SK-N-SH treated with all-trans-retinoic acid at 6 μM for 48 hours (cell line): ENCODE measurements at places on chromosomes 3 and 15.
A peak's percentile ranks its signal among the peaks of the same experiment; 100 is the strongest.

GRCh38 chr15:75008629-75009326 is 13.4 kb downstream of the SCAMP5 start:
- ATAC-seq: no peak

- ATAC-seq: no peak
Measured at GRCh38 chr3:127449486-127450212, 140.9 kb downstream of the TPRA1 start.

DNA sequence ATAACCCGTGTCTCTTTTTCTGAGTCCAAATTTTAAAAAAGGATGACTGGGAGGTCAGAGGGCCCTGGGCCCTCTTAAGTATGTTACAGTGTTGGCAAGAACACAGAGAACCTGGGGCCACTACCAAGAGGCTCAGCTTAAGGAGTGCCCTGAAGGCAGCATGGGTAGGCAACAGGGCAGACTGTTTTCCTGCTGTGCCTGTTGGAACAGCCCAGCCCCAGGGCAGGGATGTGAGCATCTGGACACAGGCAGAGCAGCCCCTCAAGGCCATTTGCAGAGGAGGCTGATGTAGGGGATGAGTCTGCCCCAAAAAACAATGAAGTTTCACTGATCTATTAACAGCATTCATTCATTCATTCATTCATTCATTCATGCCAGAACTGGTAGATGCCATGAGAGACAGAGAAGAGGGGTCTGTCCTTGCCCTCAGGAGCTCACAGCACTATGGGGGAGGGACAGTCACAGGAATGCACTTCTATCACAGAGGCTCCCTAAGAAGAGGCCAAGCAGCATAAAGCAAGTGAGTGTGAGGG is 2.2 kb upstream of the LTF start:
- ATAC-seq: no peak

DNA sequence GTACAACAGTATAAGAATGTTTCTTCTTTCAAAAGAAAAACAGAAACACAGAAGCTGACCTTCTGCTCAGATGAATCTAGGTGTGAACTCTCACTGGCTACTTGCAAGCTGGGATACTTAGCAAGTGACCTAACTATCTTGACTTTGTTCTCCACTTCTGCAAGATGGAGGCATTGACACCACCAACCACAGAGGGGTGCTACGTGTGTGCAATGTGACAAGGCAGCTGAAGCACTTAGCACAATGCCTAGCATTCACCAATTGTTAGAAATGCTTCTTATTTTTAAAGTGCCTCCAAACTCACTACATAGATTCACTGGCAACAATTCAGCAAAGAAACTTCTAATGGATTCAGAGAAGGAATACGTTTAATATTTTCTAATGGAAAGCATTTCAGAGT is 331.4 kb upstream of the WNT5A start:
- ATAC-seq: peak; percentile 42; the same call in 1 of the 3 replicates

DNA sequence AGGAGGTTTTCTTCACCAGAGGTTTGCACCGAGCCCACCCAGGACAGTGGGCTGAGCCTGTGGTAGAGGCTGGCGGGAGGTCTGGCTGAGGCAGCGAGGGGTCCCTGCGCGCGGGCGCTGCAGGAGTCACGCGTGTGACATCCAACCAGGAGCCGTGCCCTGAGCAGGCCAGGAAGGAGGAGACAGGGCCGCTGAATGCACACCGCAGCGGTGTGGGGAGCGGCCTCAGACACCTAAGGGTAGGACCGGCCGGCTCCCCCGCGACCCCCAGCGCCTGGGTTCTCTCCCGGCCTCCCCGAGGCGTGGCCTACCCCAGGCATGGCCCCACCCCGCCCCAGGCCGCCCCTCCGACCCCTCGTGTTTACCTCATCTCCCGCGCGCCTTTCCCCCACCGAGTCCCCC is 412 bp downstream of the SLC41A3 start:
- ATAC-seq: peak; percentile 87

DNA sequence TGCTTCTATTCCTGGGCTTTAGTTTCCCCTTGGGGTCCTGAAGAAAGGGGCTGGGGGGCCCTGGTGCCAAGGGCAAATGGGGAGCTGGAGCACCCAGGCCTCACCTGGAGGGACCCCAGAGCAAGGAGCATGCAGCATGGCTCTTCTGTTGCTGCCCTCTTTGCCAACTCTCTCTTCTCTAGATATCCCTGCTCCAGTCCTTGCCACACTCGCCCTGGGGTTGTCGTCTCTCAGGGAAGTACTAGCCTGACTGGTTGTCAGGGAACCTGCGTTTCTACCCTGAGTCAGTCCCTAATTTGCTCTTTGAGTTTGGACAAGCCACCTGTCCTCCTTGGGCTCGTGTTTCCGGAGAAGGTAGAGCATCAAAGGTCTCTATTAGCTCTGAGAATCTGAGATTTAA is 63.7 kb upstream of the UBE2Q2 start:
- ATAC-seq: no peak

- no peak for ATAC-seq
Measured at GRCh38 chr3:96083610-96084009, 730.8 kb upstream of the EPHA6 start.

DNA sequence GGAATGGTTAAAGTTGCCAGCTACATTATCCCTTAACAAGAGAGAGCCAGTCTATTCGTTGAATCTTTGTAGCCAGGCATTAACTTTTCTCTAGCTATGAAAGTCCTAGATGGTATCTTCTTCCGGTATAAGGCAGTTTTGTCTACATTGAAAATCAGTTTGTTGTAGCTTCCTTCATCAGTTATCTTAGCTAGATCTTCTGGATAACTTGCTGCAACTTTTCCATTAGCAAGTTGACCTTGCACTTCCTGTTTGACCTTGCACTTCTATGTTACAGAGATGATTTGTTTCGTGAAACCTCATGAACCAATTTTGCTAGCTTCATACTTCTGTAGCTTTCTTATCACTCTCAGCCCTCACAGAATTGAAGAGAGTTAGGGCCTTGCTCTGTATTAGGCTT is 24.1 kb downstream of the TOPAZ1 start:
- no peak for ATAC-seq

DNA sequence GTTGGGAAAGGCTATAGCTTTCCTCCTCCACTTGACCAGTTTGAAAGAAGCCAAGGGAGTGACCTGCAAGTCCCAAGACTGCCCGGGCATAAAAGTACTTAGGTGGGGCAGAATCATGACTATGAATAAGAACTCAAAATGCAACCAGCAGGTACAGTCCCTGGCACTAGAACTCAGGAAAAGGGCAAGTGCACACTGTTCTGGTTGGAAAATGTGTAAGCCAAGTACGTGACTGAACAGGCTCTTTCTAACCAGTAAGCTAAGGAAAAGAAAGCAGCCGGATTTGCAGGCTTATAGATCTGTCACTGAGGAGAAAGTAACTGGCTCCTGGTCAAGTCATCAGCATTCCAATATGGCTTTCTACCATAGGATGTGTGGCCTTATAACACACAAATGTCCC is 101.2 kb upstream of the SLC4A7 start:
- no peak for ATAC-seq

DNA sequence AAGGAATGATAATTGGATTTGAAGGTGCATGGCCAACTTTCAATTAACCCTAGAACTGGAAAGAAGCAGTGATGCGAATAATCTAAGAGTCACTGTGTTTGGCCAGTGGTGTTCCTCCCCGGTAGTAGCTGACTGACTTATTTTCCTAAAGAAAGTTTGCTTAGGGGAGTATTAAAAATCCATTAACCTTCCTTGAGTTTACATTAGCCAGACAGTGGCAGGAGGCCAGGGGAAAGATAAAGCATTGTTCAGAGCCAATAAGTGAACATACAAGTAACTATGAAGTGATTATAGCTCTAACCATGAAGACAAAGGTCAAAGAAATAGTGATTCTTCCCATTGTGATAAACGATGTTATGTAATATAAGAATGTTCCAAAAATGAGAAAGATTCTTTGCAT is 8.9 kb upstream of the TMEM202 start:
- no peak for ATAC-seq

DNA sequence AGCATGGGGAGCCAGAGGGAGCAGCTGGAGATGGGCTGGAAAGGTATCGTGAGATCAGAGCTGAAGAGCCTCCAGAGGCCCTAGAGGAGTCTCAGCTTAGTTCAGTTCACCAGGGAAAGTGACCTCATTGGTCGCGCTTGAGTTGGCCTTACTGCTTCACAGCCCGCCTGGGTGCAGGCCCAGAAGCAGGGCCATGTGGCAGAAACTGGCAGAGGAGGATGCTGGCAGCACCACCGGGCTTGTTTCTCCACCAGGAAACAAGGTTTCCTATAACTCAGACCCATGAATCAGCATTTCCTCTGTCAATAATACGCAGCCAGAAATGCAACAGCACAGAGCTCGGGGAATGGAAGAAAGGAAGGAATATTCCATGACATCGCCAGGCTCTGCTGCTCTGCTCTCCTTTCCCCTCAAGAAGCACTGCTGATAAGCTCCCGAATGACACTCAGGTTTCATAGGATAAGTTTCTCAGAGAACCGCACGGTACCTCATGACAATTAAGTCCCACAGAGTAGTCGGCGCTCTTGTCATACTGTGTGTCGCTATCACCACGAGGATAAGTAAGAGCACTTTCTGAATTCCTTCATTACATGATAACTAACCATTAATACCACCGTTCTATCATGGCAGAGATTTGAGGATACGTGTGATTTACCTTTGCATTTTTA is 147.1 kb upstream of the LPP start:
- ATAC-seq: peak; percentile 50

- ATAC-seq: no peak
Measured at GRCh38 chr3:187987187-187987586, 166.8 kb upstream of the LPP start.

DNA sequence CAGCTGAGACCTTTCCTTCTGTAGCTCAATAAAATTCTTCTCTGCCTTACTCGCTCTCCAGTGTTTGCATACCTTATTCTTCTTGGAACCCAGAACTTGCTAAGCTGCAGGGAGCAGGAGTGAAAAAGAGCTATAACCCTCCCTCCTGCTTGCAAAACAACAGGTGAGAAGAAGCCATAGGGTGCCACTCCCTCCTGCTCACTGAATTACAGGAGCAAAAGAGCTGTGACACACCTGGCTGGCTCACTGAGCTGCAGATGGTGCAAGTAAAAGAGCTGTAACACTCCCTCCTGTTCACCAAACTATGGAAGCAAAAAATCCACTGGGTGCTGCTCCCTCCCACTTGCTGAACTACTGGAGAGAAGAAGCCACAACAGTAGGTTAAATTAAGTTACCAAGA is 44.2 kb upstream of the C2CD4B start:
- ATAC-seq: no peak

GRCh38 chr3:13480340-13481318 is 523 bp downstream of the HDAC11 start:
- ATAC-seq: peak; percentile 25

- peak; percentile 80 for ATAC-seq
Measured at GRCh38 chr15:51227940-51228732, 110.3 kb downstream of the CYP19A1 start.

- ATAC-seq: no peak
Measured at GRCh38 chr15:91940496-91941381, 87.2 kb downstream of the SLCO3A1 start.

DNA sequence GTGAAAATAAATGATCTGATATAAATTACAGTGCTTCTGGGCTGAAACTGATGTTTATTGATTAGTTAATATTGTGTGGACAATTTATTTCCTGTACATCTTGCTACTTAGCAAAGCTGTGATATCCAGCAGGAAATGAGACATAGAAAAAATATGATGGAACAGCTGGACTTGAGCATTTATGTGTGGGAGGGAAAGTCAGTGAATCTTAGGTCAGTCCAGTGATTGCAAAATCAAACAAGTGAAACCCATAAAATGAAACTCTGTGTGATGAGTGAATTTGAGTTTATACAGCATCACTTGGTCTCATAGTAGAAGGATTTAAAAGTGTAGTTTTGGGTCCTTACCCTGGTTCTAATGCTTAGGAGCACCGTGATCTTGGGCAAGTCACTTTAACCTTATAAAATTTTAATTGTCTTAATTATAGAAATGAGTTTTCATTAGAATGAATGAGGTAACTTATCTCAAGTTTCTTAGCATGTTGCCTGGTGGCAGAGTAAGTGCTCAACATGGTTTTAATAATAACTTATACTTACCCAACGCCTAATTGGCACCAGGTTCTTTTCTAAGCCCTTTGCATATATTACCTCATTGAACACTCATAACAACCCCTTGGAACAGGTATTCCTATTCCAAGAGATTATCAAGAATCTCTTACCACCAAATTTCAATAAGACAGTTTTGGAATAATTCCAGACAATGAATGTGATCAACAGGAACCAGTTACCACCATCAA is 194.6 kb downstream of the ADAMTSL3 start:
- no peak for ATAC-seq

DNA sequence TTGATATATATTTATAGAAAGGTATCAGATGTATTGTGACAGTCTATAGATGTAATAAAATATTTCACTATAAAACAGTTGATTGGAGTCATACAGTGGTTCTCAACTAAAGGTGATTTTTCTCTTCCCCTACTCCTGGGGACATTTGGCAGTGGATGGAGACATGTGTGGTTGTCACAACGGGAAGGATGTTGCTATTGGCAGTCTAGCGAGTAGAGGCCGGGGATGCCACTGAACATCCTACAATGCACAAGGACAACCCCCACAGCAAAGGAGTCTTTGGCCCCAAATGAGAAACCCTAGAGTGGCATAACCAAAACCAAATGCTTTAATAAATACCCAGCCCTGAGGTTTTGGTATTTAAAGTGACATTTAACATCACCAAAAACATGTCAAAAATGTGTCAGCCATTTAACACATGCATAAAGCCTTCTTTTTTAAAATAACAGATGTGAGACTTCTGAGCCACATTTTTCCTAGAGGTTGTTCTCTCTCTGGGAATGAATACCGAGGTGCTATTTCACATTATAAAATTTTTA is 367.5 kb downstream of the PTPRG start:
- no peak for ATAC-seq
